ENCODE measurements at places on chromosomes 2 and 18.

GRCh38 chr18:5519448-5520298 lies 24.1 kb downstream of the EPB41L3 start:
- DNase-seq = no peak

DNA sequence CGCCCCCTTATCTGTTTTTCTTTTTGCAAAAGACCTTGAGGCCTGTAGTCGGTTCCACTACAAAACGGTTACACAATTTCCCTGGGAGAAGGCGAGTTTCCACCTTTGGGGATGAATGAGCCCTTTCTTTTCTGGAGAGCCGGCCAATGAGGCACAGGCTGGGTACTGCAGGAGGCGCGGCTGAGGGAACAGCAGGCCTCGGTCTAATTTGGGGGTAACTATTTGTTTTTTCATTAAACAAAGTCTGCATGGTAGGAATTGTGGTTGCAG lies 129.2 kb downstream of the MYCN start:
- DNase-seq = peak; percentile 59

DNA sequence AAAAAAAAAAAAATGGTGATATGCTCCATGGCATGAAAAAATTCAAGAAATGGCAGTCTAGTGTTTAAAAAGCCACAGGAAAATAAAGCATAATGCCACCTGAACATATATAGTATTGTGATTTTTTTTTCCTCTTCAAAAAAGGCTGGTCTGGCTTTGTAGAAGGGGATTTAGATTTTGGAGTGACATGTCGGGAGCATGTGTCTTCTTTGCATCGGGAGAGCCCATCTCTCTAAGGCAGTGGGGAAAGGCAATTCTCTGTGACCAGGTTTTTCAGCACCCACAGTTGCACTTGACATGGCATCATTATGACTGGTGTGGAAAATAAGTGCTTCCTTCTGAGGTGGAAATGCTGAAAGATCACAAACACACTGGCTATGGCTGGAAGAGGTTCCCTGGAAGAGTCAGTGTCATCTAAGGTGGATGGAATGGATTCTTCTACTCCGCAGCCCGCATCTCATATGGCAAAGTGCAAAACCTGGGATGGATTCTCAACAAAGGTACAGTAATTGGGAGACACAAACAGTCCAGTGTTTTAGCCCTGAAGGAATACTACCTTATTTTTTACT lies 172.5 kb downstream of the AGAP1 start:
- DNase-seq = peak; percentile 51

DNA sequence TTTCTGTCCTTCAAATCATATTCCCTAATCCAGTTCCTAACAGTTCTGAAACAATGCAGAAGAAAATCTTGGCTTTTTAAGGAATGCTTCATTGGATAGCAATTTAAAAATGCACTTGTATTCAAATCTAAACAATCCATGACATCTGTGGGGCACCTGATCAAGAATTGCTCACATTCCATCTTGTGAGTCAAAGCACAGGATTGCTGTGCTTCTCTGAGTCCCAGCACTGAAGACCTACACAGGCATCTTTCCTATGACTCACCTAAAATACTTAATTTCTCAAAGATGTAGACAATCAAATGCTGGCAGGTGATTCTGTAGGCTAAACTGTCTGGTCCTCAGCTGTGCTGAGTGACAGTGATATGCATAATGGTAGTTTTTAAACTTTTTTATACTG lies 10.1 kb upstream of the ATP8B1 start:
- DNase-seq = no peak

- no peak for DNase-seq
These were observed 391.3 kb downstream of the SETBP1 start for GRCh38 chr18:45071956-45072355.

DNA sequence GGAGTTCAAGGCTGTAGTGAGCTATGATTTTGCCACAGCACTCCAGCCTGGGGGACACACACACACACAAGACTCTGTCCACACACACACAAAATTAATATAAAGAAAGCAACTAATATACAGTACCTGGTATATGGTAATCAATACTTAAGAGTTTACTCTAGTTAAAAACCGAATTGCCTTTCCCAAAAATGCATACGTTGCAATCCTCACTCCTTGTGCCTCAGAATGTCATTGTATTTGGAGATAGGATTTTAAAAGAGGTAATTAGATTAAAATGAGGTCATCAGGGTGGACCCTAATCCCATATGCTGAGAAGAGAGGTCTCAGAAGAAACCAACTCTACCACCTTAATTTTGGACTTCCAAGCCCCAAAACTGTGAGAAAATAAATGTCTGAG lies 35.7 kb downstream of the TMEM237 start:
- no peak for DNase-seq

- DNase-seq = no peak
These were observed 100.6 kb upstream of the LHCGR start for GRCh38 chr2:48856144-48856543.

DNA sequence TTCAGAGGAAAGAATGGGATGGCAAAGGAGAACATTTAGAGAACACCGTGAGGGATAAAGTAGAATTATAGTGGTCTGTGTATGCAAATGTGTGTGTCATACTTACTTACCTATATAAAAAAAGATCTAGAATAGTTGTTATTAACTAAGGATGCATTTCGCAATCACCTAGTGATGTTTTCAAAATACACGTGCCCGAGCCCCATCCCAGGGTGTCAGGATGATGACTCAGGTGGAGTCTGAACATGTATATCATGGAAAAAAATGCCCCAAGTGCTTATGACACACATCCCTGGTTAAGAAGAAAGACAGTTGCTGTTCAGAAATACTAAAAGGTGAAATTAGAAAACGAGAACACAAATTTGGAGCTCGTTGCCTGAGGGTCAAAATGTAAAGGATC lies 109.0 kb downstream of the CERS6 start:
- no peak for DNase-seq

DNA sequence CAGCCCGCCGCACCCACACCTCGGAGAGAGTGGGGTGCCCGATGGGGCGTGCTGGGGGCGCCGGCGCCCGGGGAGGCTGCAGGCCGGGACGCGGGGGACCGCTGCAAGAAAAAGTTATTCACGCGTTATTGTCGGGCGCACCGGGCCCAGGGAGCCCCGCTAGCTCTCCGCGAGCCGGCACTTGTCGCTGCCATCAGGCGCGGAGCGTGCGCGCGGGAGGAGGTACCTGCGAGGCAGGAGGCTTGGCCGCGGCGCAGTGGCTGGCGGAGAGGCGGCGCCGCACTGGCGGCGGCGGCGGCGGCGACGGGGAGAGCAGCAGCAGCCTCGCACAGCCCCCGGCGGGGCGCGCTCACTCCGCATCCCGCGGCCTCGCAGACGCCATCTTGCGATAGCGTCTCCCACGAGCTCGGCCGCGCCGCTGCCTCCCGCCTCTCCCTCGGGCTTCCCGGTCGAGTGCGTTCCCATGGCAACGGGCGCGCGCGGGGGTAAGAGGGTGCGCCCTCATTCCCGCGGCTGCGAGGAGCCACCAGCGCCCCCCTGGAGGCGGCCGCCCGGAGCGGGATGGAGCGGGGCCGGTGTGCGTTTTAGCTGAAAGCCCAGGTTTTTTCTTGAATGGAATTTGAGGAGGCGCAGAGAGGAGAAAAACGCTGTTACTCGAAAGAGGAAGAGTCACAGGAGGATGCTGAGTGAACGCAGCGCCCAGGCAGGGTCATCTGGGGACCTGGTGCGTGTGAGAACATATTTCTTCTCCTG lies at the start of gene CHN1:
CHN1 (minus strand) TSS at position 402 of the 753 bp plus-strand sequence. CDS start 469 bp downstream, outside the sequence.
- DNase-seq = peak; percentile 82

GRCh38 chr2:67234440-67234839 lies 162.7 kb upstream of the ETAA1 start:
- no peak for DNase-seq

- no peak for DNase-seq
These were observed 214.3 kb upstream of the SIX2 start for GRCh38 chr2:45223531-45223930.

DNA sequence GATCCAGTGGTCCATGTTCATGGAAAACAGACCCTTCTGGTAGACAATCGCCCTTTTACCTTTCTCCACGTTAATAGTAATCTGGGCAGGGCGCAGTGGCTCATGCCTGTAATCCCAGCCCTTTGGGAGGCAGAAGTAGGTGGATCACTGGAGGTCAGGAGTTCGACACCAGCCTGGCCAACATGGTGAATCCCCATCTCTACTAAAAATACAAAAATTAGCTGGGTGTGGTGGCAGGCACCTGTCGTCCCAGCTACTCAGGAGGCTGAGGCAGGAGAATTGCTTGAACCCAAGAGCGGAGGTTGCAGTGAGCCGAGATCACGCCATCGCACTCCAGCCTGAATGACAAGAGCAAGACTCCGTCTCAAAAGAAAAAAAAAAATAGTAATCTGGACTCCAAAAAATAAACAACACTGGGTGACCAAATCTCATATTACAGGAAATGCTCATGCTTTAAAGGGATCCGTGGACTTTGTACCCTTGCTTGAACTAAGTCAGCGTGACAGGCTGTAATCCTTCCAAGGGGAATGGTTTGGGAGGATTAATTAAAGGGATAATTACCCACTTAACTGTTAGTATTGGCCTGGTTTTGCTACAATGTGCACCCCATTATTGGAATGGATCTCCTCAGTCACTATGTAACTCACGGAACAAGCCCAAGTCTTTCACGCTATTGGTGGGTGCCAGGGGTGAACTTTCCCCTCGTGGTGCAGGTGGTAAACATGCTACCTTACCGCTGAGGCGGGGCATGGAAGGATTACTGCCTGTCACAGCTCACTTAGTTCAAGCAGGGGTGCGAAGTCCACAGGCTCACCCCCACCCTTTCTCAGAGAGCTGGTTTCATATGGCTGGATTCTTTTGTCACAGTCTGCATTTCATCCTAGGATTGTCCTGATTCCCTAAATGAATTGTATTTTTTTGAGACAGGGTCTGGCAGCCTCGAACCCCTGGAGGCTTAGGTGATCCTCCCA lies 36.7 kb downstream of the PROC start:
- no peak for DNase-seq

DNA sequence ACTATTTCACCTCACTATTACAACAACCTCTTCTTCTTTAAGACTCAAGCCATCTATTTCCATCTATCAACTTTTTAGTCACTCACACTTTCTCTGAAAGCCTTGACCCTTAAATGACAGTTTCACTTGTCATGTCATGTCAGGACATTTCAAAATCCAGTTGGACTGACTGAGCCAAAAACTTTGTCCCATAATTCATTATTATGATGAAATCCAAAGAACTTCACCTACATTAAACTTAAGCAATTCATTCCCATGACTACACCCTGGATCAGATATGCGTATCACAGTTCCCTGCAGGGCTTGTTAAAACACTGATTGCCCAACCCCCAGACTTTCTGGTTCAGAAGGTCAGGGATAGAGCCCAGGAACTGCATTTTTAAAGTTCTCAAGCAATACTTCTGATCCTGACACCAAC lies 26.5 kb downstream of the LDAH start:
- no peak for DNase-seq
